ENCODE measurements at places on chromosomes 5 and 9. TPM values are rescaled to one million over a fixed set of nuclear protein-coding genes. Genes with fewer than 3 reads are reported as not detected.
A peak's percentile ranks its signal among the peaks of the same experiment; 100 is the strongest.

DNA sequence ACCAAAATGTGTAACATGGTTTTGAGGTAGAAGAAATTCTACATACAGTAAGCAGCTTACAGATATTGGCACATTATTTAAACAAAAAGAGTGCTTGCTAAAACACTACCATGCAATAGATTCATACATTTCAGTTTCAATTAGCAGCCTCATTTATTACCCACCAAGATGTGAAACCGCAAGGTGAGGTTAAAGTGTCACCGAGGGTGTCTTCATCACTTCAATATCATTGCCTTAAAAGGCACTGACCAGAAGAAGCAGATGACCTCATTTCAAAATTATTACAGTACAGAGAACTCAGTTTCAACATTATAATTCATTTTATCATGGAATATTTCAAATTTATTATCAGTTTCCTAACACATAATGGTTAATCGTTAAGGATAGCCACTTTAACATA lies 302.2 kb downstream of the ISL1 start:
- no peak for DNase-seq
- H3K27ac ChIP-seq = no peak overlapping the region
- no peak overlapping the region for H3K4me3 ChIP-seq

ARID3C gene
- total RNA-seq = 0.66 TPM

DNA sequence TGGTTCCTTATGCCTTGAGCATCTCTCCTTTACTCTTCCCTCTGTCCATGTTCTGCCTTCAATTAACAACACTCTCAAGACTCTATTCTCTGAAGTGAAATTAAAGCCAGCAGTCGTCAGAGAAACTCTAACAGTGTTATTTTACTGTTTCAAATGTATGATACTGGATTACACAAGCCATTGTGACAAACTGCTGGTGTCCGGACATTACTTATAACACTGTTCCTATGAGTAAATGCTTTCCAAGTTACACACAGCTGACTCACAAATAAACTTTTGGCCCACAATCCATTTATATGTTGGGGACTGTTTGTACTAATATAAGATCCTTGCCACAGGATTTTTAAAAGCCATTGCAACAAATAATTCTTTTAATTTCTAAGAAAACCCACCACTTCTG lies 63.2 kb upstream of the GHR start:
- no peaks in the 10 kb centered on the region for H3K4me1 ChIP-seq
- no peaks in the 10 kb centered on the region for H3K36me3 ChIP-seq
- DNase-seq = no peak

DNA sequence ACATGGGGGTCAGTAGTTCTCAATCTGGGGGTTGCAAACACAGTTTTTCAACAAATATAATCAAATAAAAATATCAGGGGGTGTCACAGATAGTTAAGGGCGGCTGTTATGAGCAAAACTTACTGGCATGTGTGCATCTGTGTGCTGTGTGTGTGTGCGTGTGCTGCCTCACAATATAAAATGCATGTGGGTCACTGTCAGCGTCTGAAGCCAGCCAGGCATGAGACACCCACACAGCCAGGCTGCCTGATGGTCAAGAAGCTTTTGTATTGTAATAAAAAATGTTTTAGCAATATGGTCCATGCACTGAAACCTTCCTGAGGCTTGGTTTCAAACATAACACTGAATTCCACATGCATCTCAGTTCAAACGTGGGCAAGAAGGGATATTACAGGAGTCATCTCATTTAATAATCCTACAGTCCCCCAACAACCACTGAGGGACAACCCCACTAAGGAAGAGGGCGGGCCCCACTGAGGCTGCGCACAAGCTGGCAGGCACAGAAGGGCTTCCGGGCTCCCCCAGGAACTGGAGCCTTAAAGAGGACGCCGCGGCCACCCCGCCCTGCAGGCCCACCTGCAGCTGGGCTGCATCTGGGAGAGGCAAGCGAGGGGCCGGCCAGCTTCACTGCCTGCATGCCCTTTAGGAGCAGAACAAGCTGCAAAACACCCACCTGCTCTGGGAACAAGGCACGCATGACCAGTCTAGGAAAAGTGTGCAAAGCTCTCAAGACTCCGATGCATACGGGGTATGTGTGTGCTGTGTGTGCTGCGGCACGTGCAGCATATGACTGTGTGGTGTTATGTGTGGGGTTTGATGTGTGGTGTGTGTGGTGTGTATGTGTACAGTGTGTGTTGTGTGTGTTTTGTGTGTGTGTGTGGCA lies 14.1 kb downstream of the SEMA4D start:
- H3K27me3 ChIP-seq = no peaks in the 10 kb centered on the region
- DNase-seq = peak; percentile 79
- H3K4me3 ChIP-seq = peak overlapping the region; percentile 79
- peak overlapping the region; percentile 93 for H3K27ac ChIP-seq

DNA sequence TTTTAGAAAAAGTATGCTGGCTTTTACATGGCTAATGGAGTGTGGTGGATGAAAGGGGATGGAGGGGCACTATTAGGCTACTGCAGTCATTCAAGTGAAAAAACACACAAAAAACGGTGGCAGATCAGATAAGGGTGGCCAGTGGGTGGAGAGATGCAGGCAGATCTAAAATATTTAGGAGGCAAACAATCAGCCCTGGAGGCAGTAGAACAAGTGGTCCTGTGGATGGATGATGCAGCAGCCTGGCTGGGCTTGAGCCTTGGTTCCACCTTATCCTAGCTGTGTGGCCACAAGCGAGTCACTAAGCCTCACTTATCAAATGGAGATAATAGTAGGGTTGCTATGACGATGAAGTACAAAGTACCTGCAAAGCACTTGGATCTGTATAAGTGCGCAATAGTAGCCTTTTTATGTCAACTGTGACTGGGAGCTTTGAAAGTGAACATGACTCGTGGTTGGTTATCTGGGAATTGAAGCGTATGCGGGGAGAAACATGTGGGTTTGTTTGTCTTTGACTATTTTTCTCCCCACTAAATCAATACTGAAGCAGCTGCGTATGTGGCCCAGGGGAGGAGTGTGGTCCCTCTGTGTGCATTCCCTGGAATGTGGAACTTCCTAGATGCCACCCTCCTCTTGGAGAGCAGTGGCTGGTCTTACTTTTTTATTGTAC lies 20.2 kb downstream of the NSG2 start:
- H3K27ac ChIP-seq = no peak overlapping the region
- no peak overlapping the region for H3K4me3 ChIP-seq
- peaks cover 19% of the 10 kb centered on the region for H3K27me3 ChIP-seq
- DNase-seq = no peak

LRRC19 gene
- not detected for total RNA-seq

GRCh38 chr5:109682383-109682782 lies 7.3 kb upstream of the MAN2A1 start:
- H3K27ac ChIP-seq = no peak overlapping the region
- no peaks in the 10 kb centered on the region for H3K27me3 ChIP-seq
- H3K4me1 ChIP-seq = no peaks in the 10 kb centered on the region
- no peak overlapping the region for H3K4me3 ChIP-seq
- no peak for DNase-seq
- H3K36me3 ChIP-seq = no peaks in the 10 kb centered on the region

OR1J4 gene
- total RNA-seq = not detected

- H3K4me1 ChIP-seq = no peaks in the 10 kb centered on the region
- H3K27ac ChIP-seq = no peak overlapping the region
- DNase-seq = no peak
These were observed 52.0 kb upstream of the NTRK2 start for GRCh38 chr9:84617411-84618029.

CCNO gene
- total RNA-seq = not detected

DNA sequence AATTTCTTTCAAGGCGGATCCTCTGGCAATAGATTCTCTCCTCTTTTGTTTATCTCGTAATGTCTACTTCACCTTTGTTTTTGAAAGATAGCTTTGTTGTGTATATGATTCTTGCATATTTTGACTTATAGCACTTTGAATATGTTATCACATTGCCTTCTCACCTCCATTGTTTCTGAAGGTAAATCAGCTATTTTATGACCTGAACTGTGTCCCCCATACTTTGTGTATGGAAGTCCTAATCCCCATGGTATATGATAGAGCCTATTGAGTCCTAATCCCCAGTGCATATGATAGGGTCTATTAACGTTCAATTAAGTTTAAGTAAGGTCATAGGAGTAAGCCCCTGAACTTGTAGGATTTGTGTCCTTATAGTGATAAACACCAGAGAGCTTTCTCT lies 910.2 kb upstream of the NUDT12 start:
- no peaks in the 10 kb centered on the region for H3K36me3 ChIP-seq
- H3K27me3 ChIP-seq = no peaks in the 10 kb centered on the region
- DNase-seq = no peak
- H3K4me3 ChIP-seq = no peak overlapping the region
- no peak overlapping the region for H3K27ac ChIP-seq
- no peaks in the 10 kb centered on the region for H3K4me1 ChIP-seq
